ENCODE measurements at places on chromosomes 6 and 20.

GRCh38 chr6:169047345-169047744 is 206.3 kb downstream of the THBS2 start:
- DNase-seq, result no peak

DNA sequence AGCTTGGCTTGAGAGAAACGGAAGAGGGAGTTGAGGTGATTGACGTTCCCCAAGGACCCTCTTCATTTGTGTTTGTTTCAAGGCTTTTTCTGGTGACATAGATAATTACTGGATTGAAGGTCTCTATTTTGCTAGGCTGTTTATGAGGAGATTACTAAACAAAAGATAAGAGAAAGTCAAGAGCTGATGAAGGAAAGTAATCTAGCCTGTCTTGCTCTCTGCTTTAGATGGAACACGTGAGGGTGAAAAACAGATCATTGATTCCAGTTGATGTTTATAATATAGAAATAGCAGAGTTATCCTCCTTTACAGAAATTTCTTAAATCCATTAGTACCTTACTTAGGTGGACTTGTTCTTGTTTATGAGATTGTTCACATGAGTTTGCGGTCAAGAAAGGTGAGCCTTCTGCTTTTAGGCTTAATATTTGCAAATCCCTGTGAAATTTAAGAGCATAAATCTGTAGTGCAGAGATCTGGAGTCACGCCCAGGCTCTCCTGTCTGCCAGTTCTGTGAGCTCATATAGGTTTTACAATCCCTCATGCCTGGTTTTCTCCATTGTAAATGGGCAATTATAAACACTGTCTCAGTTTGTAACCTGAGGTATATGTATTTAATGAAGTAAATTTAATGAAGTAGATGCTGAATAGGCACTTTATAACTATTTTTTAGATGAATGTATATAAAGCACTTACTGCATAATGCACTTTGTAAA is 272.8 kb downstream of the NKAIN2 start:
- DNase-seq, result peak; percentile 20

GRCh38 chr6:73690056-73690455 is 5.9 kb upstream of the CD109 start:
- no peak for DNase-seq

DNA sequence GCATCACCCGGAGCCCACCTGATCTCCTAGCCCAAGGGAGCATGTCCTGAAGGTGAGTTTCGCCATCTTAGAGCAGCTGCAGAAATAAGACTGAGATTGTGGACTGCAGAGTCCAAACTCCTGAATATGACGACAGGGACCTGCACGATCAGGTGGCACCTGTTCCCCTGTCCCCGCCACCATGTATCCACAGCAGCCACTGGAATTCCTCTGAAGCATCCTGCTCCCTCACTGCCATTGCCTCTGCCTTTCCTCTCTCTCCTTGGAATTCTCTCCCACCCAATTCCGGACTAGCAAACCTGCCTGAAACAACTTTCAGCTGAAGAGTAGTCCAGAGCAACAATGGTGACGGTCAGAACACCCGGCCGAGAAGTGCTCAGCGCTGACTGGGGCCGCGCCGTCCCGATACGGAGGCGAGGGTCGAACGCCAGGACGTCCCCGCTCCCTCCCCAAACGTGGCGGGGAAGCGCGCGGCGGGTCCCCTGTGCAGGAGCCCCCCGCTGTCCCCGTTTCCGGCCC is 694 bp upstream of the FAM120B start:
- no peak for DNase-seq

GRCh38 chr6:85240787-85241385 is 209.0 kb upstream of the NT5E start:
- no peak for DNase-seq

DNA sequence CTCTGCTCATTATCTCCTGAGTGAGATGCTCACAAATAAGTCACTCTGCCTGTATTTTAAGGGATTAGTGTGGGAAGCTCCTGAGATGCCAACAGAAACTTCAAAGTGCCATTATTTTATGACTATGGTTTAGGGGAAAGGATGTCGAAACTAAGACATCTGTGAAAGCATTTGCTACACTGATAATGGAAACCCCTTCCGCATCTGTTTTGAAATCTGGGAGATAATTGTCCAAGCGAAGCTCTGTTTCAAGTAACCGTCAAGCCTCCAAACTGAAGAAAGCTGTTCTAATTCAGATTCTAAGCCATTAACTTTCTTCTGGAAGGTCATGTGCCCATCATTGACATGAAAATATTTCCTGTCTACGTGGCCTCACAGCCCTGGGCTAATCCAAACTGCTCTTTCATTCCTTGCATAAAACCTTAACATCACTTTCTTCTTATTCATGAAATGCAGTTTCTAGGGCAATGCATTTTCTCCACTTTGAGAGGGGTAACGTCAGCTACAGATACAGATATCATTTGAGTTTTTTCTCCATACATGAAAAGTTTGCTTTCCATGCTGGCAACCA is 932.0 kb downstream of the C6orf118 start:
- DNase-seq, result no peak

- no peak for DNase-seq
Measured at GRCh38 chr6:52474173-52474572, 54.0 kb downstream of the EFHC1 start.

DNA sequence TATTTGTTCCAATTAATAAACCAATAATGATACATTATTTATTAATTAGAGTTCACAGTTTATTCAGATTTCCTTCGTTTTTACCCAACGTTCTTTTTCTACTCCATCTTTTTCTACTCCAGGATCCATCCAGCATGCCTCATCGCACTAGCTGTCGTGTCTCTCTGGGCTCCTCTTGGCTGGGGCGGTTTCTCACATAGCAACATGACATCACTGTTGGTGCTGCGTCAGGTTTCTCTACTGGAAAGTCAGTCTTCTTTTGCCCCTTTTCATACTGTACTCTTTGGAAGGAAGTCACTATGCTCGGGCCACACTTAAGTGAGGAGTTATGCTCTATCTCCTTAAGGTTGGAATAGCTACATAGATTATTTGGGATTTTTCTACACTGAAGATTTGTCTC is 13.7 kb upstream of the SOX12 start:
- DNase-seq, result no peak

GRCh38 chr6:164415832-164416563 is 893.4 kb downstream of the C6orf118 start:
- no peak for DNase-seq

DNA sequence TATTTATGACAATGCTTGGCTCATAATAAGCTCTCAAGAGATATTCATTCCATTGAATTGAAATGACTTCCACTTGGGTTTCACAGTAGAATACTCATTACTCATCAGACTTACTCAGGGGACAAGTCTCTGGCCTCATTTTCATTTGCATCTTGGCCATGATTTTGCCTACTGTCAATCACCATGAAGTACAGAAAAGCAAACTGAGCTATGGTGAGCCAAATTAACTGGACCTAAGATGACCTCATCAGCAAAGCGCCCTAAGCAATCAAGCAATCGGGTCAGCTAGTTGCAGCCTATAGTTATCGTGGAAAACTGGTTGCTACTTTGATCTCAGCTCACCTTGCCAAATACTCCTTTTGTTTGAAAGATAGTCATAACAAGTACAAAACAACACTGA is 494.7 kb upstream of the SLC35B3 start:
- DNase-seq, result no peak

DNA sequence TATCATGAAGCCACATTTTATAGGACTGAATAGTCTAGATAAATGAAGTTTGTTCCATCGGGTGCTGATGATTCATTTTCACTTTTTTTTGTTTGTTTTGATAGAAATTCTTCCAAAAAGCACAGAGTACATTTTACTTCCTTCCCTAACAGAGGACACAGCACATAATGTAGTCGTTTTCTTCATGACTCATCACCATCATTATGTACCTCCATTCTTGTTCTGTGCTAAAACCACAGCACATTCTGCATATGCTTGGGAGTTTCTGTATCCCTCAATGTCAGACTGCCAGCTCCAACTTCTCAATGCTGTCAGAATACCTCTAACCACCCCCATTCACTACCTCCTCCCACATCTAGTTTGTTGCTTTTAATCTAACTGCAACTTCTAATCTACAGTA is 1004.9 kb upstream of the ADGRB3 start:
- no peak for DNase-seq

All from NCI-H1694 treated with DMSO at 0.1 percent for 48 hours (cell line).